ENCODE measurements at places on chromosomes 13 and 19. TPM values are rescaled to one million over a fixed set of nuclear protein-coding genes. Genes with fewer than 3 reads are reported as not detected.

- no peak for DNase-seq
These were observed 532.7 kb upstream of the SPRY2 start for GRCh38 chr13:80873589-80873988.

DNA sequence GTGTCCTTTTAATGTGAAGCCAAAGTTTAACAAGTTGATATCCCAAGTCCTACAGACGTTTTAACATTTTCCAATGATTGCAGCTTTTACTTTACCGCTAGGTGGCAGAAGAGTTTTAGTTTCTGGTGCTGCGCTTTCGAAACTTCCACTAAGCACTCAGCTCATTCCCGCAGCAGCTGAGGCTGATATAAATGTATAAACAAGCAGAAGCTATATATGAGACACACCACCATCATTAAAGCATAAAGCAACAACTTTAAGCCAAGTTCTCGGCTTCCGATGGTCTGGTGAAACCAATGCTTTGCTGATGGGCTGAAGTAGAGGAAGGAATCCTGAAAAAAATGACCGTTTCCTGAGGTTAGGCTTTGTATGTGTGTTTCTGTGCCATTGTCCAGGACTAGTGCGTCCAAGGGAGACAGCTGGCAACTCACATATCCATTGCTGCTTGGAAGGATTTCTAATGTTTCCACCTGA is 753.9 kb downstream of the OLFM4 start:
- DNase-seq, result peak; percentile 50

GRCh38 chr13:51797664-51798488 is 6.1 kb downstream of the DHRS12 start:
- peak; percentile 84 for DNase-seq

Gene LRFN3
- 6.0 TPM for total RNA-seq

Gene FAM216B
- not detected for total RNA-seq

Gene ZNF534
- total RNA-seq, result not detected

Gene SLC6A16
- total RNA-seq, result 15.8 TPM
